ENCODE measurements at places on chromosomes 5 and 9.

DNA sequence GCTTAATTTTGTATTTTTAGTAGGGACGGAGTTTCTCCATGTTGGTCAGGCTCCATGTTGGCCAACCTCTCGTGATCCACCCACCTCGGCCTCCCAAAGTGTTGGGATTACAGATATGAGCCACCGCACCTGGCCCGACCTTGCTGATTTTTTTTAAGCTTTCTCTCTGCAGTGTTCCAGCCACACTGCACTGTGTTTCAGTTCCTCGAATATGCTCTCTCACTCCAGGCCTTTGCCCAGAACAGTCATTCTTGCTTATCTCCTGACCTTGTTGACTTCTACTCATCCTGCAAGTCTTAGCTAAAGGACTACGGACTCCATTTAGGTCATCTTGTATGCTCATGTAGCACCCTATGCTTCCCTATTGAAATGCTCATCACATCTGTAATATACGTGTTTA is 3.3 kb downstream of the SNAPC3 start:
- DNase-seq: no peak

DNA sequence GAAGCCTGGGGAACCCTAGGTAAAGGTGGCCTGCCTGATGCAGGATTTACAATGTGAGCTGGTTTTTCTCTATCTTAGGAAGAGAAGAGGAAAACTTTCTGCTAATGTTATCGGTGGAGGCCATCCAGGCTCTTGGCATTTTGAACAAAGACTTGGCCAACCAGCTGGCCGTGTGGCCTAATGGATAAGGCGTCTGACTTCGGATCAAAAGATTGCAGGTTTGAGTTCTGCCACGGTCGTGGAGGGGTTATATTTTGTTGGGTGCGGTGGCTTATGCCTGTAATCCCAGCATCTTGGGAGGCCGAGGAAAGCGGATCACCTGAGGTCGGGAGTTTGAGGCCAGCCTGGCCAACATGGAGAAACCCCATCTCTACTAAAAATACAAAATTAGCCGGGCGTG is 9.6 kb downstream of the C9orf152 start:
- DNase-seq: no peak

GRCh38 chr5:59485629-59486439 is 407.7 kb downstream of the PDE4D start:
- DNase-seq: no peak

DNA sequence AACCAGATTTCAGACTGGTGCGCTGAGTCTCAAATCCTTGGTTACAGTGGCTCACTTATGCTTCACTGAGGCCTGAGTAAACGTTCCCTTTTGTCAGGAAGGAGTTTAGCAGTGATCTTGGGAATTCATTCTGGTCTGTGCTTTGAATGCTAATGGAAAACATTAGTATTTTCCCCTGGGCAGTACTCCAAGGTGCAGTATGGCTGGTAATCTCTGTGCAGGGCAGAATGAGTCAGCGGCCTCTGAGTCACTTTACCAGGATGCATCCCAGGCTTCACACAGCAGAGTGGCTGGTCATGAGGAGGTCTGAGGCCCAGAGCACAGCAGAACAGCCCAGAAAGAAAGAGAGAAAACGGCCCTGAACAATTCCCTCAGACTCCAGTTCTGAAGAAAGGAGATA is 54.0 kb downstream of the PCA3 start:
- DNase-seq: no peak

DNA sequence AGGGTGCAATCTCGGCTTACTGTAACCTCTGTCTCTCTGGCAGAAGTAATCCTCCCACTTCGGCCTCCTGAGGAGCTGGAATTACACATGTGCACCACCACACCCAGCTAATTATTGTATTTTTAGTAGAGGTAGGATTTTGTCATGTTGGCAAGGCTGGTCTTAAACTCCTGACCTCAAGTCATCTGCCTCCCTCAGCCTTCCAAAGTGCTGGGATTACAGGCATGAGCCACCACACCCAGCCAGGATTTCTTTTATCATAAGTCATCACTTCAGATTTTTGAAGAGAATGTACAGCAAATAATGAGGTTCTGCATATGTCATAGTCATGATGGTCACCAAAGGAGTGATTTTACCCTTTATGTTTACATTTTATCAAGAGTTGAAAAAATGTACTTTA is 108.1 kb downstream of the GCNT1 start:
- DNase-seq: no peak

GRCh38 chr5:126965061-126965475 is 65.3 kb downstream of the MARCHF3 start:
- DNase-seq: no peak

GRCh38 chr9:126822278-126822677 is 17.4 kb downstream of the ZBTB43 start:
- DNase-seq: no peak

- no peak for DNase-seq
These were observed 859.1 kb downstream of the MAT2B start for GRCh38 chr5:164364237-164365208.

DNA sequence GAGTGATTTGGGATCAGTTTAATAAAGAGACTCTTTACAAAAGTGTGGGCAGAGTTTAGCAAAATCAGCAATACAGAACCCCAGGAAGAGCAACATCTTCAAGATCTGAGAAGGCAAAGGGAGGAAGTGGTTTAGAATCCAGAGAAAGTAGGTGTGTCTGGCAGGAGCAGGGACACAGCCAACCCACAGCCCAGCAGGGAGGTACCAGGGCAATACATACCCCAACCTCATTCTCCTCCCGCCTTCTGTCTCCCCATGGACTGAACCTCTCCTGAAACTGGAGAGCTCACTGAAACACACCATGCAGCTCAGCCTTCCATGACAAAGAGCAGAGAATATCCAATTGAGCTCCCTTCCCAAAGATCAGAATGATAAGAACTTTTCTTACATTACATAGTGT is 283.4 kb downstream of the PRELID2 start:
- no peak for DNase-seq

DNA sequence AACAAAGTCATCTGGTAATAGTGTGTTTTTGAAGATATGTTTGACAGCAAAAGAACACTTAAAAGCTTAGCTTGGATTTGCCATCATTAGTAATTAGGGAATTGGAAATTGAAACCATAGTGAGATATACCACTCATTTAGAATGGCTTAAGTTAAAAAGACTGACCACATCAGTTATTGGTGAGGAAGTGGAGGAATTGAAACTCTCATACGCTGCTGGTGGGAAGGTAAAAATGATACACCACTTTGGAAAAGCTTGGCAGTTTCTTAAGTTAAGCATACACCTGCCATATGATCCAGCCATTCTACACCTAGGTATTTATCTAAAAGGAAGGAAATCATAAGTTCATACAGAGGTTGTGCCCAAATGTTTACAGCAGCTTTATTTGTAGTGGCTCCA is 213.2 kb downstream of the TRIO start:
- DNase-seq: no peak

GRCh38 chr5:149586708-149587318 is 5.5 kb downstream of the ARHGEF37 start:
- DNase-seq: no peak

All from NCI-H1436 (cell line).